ENCODE measurements at places on chromosomes 4 and X. TPM values are rescaled to one million over a fixed set of nuclear protein-coding genes. Genes with fewer than 3 reads are reported as not detected.

- no peaks in the 10 kb centered on the region for H3K36me3 ChIP-seq
- no peaks in the 10 kb centered on the region for H3K4me1 ChIP-seq
- no peaks in the 10 kb centered on the region for H3K27me3 ChIP-seq
- H3K4me3 ChIP-seq = no peak overlapping the region
- DNase-seq = no peak
Observed at GRCh38 chr4:129583868-129584267, 487.9 kb downstream of the C4orf33 start.

Gene MAGEE2
- not detected for total RNA-seq

GRCh38 chr4:2258091-2259035 lies 3.5 kb downstream of the MXD4 start:
- peak; percentile 1 for DNase-seq
- peak overlapping the region; percentile 93 for H3K27ac ChIP-seq
- peak overlapping the region; percentile 56 for H3K4me3 ChIP-seq
- H3K36me3 ChIP-seq = peaks cover 15% of the 10 kb centered on the region

Gene EREG
- total RNA-seq = 7.8 TPM

Gene HELQ
- 19.6 TPM for total RNA-seq

Gene RAB41
- total RNA-seq = not detected

DNA sequence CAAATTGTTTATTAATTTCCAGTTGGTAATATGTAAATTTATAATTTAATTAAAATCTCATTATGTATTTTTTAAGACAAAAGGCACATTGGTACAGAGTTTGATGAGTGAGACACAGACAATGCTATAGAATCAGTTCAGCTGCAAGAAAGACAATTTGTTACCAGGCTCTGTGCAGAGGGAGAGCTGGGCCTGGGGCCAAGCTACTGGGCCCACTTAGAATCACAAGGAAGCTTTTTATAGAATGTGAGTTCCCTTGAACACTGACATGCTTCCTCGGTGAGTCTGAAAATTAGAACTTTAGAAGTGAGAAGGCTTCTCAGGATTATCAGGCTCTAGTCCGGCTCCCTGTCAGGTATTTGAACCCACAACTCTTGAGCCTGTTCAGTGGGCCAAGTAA lies 129.0 kb downstream of the AFF2 start:
- H3K4me3 ChIP-seq = no peak overlapping the region
- H3K27me3 ChIP-seq = no peaks in the 10 kb centered on the region
- H3K27ac ChIP-seq = no peak overlapping the region
- DNase-seq = no peak
- no peaks in the 10 kb centered on the region for H3K36me3 ChIP-seq

DNA sequence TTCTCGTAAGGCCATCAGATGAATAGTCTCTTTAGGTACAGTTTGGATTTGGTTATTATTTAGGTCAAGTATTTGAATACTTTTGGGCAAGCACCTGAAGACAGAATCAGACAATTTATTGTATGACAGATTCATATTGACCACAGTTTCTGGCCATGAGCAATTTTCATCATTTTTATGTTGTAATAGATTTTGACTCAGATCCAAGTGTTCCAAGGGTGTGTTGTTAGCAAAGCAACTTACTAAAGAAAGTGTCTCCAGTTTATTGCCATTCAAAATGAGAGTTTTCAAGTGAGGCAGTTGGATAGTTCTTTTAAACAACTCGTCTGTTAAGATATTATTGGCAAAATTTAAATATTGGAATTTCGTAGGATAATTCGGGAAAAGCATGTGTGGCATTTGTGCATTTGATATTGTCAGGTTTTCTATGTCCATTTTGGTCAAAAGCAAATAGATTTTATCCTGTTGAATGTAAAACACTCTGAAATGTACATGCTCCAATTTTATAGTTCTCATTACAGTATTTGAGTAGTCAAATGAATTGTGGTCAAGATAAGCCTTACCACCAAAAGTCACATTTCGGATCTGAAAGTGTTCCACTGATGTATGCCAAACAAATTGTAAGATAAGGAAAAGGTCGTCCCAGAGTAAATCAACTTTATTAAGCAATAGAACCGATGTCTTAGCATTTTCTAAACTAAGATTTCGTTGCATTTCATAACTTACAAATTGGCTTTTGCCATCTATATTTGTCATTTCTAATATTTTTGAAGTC lies 8.4 kb downstream of the TLR10 start:
- H3K36me3 ChIP-seq = no peaks in the 10 kb centered on the region
- no peak overlapping the region for H3K27ac ChIP-seq
- H3K4me1 ChIP-seq = no peaks in the 10 kb centered on the region
- DNase-seq = no peak

DNA sequence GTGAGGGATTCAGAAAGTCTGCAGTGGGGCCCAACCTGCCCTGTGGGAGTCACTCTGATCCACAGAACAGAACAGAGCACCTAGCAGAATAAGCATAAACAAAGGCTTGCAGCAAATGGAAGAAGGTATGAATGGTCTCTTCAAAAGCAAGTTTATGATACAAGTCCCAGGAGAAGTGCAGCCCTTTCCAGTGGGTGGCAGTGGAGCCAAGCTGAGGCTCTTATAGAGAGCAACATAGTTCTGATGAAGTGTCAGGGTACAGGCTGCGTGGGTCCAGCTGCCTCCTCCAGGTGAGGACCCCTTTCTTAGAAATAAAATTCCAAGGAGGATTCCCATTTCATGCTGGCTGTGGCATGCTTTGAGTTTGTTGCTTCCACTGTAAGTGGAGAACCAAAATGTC lies 88.8 kb upstream of the PAK3 start:
- H3K4me1 ChIP-seq = no peaks in the 10 kb centered on the region
- H3K27ac ChIP-seq = no peak overlapping the region
- DNase-seq = no peak
- no peak overlapping the region for H3K4me3 ChIP-seq
- no peaks in the 10 kb centered on the region for H3K27me3 ChIP-seq
- no peaks in the 10 kb centered on the region for H3K36me3 ChIP-seq

DNA sequence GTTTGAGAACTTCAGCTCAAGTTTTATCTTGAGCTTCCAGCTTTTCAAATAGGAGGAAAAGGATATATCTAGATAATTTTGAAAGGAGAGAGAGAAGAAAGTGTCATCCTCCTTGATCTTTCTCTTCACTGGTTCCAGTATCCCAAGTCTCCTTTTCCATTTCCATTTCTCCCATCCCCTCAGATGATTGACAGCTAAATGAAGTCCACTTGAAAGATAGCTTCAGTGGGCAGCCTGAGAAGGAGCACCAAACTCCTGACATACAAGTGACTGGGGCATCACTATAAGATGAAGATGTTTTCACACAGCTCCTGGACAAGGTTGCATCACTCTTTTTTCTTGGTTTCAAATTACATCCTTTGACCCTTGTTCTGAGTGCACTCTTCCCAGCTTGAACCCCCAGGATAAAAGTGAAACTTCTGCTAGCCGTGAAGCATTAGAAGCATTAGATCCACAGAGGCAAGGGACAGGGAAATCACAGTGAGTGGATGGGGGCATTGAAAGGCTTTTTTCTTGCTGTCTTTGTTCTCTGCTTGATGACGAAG lies 17.5 kb upstream of the MAGEA10 start:
- H3K4me3 ChIP-seq = no peak overlapping the region
- H3K36me3 ChIP-seq = no peaks in the 10 kb centered on the region
- no peak for DNase-seq
- H3K27me3 ChIP-seq = no peaks in the 10 kb centered on the region
- no peak overlapping the region for H3K27ac ChIP-seq
- no peaks in the 10 kb centered on the region for H3K4me1 ChIP-seq
